Activated CD8-positive, alpha-beta T cell treated with anti-CD3 and anti-CD28 coated beads, Interleukin-2, amount 10 ng/mL, durations not matched to agents 7 days and 5 days (primary cell): ENCODE measurements at places on chromosomes 16 and 17.
A peak's percentile ranks its signal among the peaks of the same experiment; 100 is the strongest.

DNA sequence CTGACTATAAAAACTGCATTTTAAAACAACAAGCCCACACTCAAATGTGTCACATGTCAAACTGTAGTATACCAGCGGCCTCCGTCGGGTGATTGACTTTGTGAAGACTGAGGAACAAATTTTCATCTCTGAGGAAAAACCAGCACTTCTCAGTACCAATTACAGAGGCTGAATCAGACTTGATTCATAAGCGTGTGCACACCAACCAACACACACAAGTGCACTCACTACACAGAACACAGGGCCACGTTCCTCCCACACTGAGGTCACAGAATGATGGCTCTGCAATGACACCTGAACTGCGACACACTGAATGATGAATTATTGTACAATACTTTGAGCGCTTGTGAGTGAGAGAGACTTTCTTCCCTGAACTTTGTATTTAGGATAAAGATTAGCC lies 29.6 kb downstream of the XPO6 start:
- peak; percentile 35 for DNase-seq

DNA sequence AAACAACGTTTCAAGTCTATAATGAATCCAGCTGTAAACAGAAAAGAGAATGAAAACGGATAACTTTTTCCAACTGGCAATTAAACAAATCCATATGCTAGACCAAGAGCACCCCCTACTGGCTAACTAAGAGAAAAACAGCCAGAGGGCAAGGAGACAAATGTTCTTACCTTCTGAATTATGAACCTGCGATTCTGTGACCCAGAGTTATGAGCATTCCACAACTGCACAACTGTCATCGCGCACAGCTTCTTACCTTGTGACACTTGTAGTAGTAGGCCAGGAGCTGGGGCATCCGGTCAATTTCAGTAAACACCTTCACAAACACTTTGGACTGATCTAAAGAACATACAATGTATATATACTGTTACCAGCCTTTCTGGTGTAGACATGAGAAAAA lies 18.6 kb downstream of the COG7 start:
- peak; percentile 50 for DNase-seq

GRCh38 chr17:42247734-42248133 lies 28.5 kb downstream of the STAT5B start:
- DNase-seq, result no peak

GRCh38 chr16:14017886-14018285 lies 53.2 kb upstream of the MRTFB start:
- DNase-seq, result no peak

- DNase-seq, result no peak
Measured at GRCh38 chr16:28112908-28113307, 49.4 kb upstream of the GSG1L start.

DNA sequence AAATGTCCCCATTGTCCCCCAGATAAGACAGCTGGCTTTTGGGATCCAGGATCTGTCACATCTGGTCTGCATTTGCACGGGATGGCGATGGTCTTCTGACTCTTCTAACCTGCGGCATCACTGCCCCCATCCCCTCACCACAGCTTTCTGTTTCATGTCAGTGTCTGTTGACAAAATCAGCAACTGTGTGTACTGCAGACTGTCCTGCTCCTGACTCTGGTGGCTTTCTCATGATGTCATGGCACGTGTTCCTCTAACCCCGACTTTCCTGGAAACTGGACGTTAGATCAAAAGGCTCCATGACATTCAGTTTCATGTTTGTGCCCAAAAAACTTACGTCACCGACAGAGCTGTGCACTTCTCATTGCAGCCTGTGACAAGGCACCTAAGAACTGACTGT lies 30.1 kb upstream of the CPNE2 start:
- DNase-seq, result no peak

GRCh38 chr17:60392845-60393702 lies 1.1 kb upstream of the USP32 start:
- peak; percentile 44 for DNase-seq

GRCh38 chr17:51056813-51057510 lies 63.7 kb downstream of the SPAG9 start:
- DNase-seq, result peak; percentile 54

- no peak for DNase-seq
Measured at GRCh38 chr17:68459037-68459639, 1.8 kb upstream of the WIPI1 start.

DNA sequence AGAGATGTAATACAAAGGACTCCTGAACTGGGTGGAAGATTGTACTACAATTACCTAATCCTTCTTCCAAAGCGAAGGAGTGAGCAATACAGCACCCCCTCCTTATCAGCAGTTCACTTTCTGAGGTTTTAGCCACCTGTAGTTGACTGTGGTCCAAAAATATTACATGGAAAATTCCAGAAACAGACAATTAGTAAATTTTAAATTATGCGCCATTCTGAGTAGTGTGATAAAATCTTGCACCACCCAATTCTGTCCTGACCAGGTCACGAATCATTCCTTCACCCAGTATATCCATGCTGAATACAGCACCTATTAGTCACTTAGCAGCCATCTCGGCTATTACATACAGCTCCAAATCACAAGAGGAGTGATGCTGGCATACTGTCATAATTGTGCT lies 23.2 kb downstream of the VPS53 start:
- DNase-seq, result no peak
